ENCODE measurements at places on chromosomes 4 and X.
A peak's percentile ranks its signal among the peaks of the same experiment; 100 is the strongest.

DNA sequence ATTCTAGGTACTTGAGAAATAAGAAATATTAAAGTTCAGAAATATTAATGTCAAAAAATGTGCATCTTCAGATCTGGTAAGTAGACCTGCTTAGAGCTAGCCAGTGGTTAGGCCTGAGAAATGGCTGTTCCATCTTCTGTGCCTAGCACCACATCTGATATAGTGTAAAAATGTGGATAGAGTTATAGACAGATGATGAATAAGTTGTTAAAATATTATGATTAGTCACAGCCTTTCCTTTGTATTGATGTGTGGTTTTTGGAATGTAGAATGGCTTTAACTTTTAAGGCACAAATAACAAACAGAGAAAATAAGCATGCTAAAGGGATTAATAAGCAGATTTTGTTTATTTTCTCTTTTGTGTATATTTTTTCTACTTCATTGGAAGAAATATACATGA, 133.5 kb upstream of the NUDT6 start:
- peak; percentile 8 for DNase-seq

DNA sequence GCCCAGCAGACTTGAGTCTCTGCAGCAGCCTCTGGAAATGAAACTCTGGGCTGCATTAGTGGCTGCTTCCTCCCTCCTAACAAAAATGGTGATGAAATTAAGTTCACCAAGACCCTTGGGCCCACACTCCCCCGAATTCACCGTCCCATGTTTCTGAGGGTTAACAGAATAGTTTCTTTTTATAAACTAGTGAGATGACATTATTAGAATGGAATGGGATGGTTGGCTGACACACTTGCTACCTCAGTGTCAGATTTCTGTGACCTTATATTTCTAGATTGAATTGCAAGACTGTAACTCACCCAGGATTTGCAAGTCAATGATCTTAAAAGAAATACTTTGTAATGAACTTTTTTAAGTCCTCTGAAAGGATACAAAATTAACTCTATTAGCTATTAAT, 127.1 kb downstream of the SHROOM3 start:
- DNase-seq, result no peak

DNA sequence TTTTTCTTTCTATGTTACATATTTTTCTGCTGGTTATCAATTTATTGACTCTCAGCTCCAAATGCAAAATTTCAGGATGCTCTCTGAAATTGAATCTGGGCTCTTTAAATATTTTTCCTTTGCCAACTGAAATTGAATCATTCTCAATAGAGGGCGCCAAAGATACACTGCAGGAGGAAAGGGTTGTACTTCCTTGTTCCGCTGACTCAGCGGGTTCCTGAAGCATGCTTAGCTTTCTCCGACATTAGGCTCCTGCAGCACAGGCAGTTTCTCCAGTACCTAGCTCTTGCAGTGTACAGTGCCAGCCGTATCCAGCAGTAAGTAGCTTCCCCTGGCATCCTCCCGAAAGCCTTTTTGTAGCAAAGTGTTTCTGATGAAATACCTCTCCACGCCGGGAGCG, 28.8 kb upstream of the CFAP47 start:
- peak; percentile 88 for DNase-seq

GRCh38 chrX:30887721-30888120, 1.3 kb downstream of the TAB3 start:
- no peak for DNase-seq

- no peak for DNase-seq
Observed at GRCh38 chr4:113316879-113317278, 267.4 kb downstream of the ANK2 start.

- no peak for DNase-seq
Observed at GRCh38 chrX:10404436-10404835, 215.9 kb downstream of the MID1 start.

- no peak for DNase-seq
Observed at GRCh38 chrX:145821291-145821897, 3.8 kb downstream of the SLITRK2 start.

DNA sequence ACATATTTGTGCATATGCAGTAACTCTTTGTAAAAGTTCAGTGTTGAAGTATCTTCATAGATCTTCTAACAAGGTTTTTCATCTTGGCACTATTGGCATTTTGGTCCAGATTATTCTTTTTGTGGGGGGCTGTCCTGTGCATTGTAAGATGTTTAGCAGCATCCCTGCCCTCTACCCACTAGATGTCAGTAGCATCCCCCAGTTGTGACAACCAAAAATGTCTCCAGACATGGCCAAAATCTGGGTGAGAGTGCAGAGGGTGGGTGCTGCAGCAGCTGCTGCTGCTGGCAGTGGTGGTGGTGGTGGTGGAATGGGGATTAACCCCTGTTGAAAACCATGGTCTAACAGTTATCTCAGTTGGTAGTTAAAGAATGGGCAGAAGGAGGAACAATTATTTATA, 370.0 kb downstream of the GPAT3 start:
- DNase-seq, result peak; percentile 28

- DNase-seq, result no peak
Observed at GRCh38 chr4:119510395-119511149, 118.0 kb downstream of the PDE5A start.

DNA sequence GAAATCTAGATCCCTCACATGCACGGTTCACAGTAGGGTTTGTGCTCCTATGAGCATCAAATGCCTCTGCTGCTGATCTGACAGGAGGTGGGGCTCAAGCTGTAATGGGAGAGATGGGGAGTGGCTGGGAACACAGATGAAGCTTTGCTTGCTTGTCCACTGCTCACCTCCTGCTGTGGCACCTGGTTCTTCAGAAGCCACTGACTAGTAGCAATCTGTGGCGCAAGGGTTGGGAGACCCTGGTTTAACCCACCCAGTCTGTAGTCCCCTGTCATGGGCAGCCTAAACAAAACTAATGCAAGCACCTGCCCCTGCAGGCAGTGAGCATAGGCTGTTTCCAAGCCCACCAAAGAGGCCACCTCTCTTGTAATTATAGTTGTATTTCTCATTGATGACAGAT, 116.6 kb downstream of the SHOX start:
- DNase-seq, result no peak

DNA sequence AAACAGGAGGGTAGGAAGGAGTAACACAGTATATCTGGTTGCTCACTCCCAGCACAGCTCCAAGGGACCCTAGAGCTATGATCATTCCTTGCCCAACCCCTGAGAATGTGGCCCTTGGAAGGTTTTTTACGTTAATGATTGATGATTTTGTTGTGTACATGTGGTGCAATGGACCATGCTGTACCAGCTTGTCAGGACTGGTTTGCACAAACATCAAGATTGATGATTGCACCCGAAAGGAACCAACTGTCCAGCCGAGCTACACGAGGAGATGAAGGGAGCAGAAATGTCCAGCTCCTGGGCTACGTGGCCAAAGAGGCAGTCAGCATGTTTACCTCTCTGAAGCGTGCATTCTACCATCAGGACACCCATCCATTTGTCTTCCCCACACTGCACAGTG, 83.2 kb upstream of the USP9X start:
- no peak for DNase-seq

GRCh38 chrX:110396735-110397134, 38.1 kb downstream of the RTL9 start:
- DNase-seq, result no peak

GRCh38 chr4:19254486-19254885, 997.2 kb upstream of the SLIT2 start:
- no peak for DNase-seq

GRCh38 chr4:158630893-158631292, 40.8 kb downstream of the C4orf46 start:
- DNase-seq, result no peak

- DNase-seq, result peak; percentile 24
Observed at GRCh38 chrX:100931218-100931924, 2.7 kb upstream of the XKRX start.

- no peak for DNase-seq
Observed at GRCh38 chrX:57406149-57406548, 119.6 kb downstream of the FAAH2 start.

GRCh38 chr4:154367659-154368058, 123.9 kb downstream of the DCHS2 start:
- no peak for DNase-seq

DNA sequence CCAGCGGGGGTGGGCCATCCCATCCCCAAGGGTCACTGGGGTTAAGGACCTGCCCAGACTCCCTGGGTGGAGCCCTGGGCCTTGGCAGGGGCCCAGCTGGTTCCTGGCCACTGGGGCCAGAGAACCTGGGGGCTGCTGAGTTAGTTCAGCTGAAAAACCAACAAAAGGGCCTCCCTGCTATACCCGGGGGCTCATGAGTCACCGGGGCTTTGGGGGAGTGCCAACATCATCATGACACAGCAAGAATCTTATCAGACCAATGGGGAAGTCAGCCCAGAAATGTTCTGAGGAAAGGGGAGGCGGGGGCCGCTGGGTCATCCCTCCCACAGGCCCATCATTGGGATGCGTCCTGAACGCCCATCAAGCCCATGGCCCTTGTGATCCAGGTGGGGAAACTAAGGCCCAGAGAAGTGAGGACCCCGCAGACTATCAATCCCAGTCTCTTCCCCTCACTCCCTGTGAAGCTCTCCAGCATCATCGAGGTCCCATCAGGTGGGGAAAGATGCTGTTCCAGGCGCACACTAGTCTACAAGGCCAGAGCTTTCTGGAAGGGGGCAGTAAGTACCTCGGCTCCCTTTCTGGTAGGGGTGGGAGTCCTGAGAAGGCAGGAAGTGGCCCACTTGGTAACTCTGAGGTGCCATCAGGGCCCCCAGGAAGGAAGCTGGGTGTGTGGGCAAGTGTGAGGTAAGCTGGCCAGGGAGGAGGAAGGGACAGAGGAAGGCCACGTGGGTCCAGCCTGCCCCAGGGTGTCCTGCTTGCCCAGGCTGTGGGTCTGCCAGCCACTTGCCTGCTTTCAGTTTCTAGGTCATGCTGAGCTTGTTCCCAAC, 4.5 kb downstream of the G6PD start:
- peak; percentile 50 for DNase-seq

- DNase-seq, result no peak
Observed at GRCh38 chr4:74282926-74283325, 25.3 kb upstream of the EPGN start.

- no peak for DNase-seq
Observed at GRCh38 chr4:23312686-23313085, 577.2 kb downstream of the PPARGC1A start.

- DNase-seq, result no peak
Observed at GRCh38 chrX:55841962-55842752, 124.6 kb downstream of the RRAGB start.

GRCh38 chr4:111921714-111922113, 223.5 kb upstream of the FAM241A start:
- DNase-seq, result no peak

DNA sequence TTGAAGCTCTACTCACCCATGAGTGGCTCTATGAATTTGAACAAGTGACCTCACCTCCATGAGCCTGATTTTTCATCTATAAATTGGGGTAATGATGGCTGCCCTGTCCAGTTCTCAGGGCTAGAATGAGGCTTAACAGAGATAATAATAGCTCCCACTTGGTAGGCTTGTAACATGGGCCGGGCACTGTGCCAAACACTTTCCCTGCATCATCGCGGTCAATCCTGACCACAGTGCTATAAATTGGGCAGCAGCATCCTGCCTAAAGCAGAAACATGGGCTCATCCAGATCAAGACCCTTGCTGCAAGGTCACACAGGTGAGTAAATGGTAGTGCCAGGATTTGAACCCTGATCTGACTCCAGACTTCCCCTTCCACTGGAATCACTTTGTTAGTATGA, 12.8 kb downstream of the APLN start:
- no peak for DNase-seq

GRCh38 chr4:140082391-140082755, 71.6 kb downstream of the MAML3 start:
- no peak for DNase-seq

GRCh38 chr4:64727960-64728359, 318.7 kb upstream of the TECRL start:
- DNase-seq, result no peak

DNA sequence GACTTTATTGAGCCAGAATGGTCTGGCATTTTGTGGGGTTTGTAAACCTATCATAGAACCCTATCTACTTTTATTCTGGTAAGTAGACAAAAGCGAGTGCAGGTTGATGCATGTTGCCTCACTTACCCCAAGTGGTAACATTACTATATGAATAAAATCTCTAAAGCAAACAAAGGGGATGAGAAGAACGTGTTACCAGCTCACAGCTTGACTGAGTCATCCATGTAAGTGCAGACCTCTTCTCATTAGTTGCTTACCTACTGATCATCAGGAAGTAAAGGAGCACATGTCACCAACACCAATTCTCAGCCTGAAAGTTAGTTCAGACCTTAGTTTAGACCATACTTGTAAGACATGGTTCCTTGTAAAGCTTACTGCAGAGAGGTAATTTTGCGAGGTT, 1328.3 kb downstream of the C4orf33 start:
- peak; percentile 16 for DNase-seq

DNA sequence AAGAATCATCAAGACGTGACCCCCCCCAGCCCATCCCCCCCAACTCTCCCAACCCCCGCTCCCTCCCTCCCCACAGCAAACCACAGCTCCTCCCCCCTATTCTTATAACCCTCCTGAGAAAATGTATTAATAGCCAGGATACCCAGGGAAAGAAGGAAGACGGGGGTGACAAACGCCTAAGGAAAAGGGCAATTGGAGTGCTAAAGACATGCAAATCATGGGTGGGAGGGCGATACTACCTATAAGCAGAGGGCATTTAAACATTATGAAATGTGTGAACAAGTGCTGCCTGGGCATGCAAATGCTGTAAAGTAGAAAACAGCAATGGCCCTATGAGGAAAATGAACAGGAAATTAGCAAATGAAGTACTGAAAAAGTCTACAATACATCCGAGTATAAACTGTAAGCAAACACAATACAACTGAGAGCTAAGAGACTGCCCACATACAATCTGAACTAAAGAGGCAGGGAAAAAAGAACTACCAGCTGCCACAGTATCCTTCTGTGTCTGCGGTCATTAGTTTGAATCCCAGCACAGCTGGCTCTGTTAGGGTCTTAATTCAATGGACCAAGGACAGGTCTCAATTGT, 2.4 kb downstream of the CXXC4 start:
- DNase-seq, result no peak

DNA sequence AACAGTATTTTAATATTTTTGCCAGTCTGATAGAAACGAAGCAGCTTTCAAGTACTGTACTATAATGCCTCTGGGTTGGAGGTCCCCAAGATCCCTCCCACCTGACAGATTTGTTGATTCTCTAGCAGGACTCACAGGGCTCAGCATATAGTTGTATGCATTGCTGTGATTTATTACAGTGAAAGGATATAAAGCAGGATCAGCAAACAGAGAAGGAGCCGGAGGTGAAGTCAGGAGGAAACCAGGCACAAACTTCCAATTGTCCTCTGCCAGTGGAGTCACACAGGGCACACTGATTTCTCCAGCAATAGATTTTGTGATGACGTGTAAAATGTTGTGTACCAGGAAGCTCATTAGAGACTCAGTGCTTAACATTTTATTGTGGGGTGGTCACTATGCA, 19.0 kb downstream of the USP53 start:
- DNase-seq, result no peak

- peak; percentile 99 for DNase-seq
Observed at GRCh38 chr4:82284858-82285805, 88.7 kb downstream of the HNRNPD start.

GRCh38 chr4:2817701-2818350, 24.9 kb downstream of the SH3BP2 start:
- no peak for DNase-seq

- no peak for DNase-seq
Observed at GRCh38 chrX:72576141-72576894, 3.7 kb upstream of the HDAC8 start.

- no peak for DNase-seq
Observed at GRCh38 chr4:185307136-185307950, 88.4 kb downstream of the LRP2BP start.
